ENCODE measurements at places on chromosomes 11 and 22.
A peak's percentile ranks its signal among the peaks of the same experiment; 100 is the strongest.

GRCh38 chr11:125680747-125681146 lies at the start of gene ACRV1:
ACRV1 (minus strand) TSS chr11:125680847; CDS start chr11:125680780, 67 bp downstream.
- no peak for DNase-seq

DNA sequence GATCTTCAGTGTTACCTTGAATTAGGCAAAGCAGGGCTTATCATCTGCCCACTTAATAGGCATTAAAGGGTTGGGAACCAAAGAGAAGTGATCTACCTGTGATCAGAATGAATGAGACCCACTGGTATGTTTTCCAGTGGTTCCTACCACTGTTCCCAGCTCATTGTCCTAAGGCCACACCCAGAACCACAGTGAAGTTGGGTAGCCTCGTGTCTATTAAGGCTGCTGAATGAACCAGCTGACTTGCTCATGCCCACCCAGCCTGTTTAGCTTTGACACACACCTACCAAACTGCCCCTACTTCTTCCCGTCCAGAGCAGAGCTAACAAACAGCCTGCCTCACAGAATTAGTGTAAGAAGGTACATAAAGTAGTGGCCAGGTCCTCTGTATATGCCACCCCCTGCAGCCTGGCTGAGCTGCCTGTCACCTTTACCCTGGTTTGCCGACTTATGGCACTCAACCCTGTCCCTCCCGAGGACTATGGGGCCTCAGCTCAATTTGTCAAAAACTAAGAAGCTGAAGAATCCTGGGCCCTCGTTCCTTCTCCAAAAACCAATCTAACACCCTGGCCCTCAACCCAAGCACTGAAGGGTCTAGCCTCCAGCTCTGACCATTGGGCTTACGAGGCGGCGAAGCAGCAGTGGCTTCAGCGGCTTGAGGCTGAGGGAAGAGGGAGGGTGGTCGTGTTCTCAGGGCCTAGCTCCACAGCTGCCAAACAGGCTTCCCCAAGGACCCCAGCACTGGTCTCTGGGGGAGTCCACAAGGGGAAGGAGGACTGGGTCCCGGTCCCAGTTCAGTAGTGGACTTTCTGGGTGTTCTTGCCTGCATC lies 9.8 kb downstream of the UCP2 start:
- DNase-seq, result no peak

- no peak for DNase-seq
Observed at GRCh38 chr11:124311269-124311668, 2.5 kb downstream of the OR8D1 start.

DNA sequence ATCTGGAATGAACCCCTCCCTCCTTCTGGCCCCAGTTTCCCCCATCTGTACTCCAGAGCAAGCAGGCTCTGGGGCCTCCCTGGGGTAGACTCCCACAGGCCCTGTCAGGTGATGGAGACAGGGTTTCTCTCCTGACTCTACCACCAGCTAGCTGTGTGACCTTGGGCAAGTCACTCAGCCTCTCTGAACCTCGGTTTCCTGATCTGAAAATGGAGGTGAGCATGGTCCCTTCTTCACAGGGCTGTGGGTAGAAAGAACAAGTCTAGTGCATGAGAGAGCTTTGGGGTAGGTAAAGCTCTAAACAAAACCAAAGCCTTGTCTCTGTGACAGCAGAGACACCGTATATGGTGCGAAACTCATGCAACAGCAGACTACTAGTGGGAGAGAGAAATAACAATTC lies 5.6 kb downstream of the CD5 start:
- DNase-seq, result no peak

- DNase-seq, result no peak
Observed at GRCh38 chr22:45889093-45889538, 87.8 kb downstream of the WNT7B start.

DNA sequence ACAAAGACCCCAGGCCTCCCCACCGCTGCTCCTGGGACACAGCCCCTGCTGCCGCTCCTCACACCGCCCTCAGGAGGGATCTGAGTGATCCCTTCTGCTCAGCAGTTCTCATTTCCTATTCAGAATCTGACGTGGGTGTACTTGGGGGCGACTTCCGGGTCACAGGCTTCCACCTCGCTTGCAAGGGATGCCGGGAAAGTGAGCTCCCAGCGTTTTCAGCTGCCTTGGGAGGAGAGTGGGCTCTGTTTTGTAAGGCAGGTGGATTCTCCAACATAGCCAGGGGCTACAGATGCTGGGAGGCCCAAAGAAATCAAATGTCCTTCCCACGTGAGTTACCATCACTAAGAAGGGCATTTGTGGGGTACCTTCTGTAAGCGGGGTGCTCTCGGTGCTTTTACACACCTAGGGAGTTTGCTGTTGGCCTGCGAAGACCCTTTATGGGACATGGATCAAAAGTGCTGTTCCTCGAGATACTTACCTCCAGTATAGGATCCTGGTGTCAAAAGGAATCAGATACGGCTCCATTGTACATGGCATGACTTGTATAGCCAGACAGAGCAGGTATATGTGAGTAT lies 9.7 kb upstream of the LRRC10B start:
- DNase-seq, result no peak

DNA sequence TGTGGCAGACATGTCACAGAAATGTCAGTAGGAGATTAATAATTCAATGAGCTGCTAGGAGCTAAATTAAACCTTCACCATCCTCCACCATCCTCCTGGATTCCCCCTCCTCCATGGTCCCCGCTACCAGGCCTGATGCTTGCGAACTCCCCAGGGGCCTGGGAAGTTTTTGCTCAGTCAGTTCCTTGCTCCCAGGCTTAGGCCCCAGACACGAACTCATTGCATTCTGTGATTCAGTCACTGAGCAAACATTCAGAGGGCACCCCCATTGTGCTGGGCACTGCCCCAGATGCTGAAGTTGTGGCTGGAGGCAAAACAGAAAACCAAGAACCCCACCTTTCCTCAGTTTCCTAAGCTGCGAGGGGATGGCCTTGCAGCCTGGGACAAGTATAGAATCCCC lies 14.3 kb downstream of the NPTXR start:
- DNase-seq, result no peak

GRCh38 chr22:49957826-49958365 lies 2.7 kb upstream of the PIM3 start:
- DNase-seq, result no peak

DNA sequence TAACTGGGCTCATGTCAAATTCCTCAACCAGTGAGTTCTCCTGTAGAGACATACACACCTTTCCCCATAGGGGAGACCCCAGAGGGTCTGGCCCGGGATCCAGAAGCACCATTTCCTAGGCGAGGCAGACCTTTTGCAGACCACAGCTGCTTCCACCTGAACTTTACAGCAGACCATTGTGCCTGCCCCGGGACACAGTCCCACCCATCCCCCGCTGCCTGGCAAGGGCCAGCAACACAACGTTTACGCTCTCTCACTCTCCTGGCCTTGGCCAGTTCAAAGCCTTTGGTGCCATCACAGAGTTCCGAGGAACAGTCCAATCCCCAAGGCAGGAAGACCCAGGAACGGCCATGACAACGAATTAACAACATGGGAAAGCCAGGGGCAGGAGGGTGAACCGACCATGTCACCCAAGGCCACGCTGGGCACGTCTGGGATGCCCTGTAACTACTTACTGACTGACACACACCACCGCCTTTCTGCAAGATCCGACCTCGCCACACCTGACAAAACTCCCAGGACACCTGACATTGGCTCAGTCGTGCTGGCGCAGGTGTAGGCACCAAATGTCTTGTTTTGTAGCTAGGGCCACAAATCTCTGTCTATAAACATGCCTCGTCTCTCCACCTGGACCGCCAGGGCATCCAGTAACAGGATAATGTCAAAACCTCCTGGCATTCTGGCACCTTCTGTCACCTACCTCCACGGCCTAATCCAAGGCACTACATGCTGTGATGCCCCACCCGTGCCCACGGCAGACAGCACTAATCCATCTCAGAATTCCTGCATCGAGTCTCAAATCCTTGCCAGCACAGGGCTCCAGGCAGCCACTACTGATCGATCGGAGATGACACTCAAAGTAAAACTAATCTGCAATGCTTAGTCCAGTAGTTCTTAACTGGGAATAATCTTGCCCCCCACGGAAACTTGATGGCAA lies 51.3 kb downstream of the MYH9 start:
- DNase-seq, result no peak

DNA sequence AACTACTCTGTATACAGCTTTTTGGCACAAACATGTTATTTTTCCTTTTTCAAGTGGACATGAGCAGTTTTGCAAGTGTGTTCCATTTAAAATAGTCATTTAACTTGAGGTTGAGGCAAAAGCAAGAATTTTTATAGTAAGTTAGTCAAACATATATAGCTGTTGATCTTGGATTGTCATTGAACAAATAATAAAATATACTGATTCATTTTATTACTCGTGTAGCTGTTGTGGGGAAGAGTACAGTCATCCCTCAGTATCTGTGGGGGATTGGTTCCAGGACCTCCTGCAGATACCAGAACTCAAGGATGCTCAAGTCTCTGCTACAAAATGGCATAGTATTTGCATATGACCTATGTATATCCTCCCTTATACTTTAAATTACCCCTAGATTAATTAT lies 45.3 kb downstream of the EXT2 start:
- no peak for DNase-seq

- DNase-seq, result no peak
Observed at GRCh38 chr11:68342459-68343158, 30.2 kb downstream of the LRP5 start.

DNA sequence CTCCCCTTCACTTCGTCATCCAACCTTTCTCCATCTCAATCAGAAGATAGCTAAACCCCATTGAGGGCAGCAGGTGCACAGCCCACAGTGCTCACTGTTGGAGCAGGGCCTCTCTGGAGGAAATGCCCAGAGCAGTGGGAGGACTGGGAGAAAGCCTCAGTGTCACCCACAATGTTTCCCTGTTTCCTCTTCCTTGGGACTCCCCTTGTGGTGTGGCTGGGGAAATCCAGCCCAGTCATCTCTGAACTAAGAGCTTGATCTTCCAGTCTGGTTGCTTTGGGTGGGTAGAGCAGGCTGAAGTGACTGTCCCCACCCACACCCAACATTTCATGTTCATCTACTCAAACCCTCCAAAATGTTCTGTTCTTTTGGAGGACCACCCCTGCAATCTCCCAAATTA lies 29.8 kb upstream of the EED start:
- no peak for DNase-seq

- no peak for DNase-seq
Observed at GRCh38 chr22:48780597-48781277, 1046.9 kb downstream of the BRD1 start.

GRCh38 chr11:78219493-78220217 lies 30.9 kb downstream of the USP35 start:
- no peak for DNase-seq

GRCh38 chr22:35634015-35634414 lies 14.2 kb upstream of the APOL6 start:
- DNase-seq, result no peak

GRCh38 chr22:23698673-23699235 lies 7.9 kb downstream of the RGL4 start:
- no peak for DNase-seq

DNA sequence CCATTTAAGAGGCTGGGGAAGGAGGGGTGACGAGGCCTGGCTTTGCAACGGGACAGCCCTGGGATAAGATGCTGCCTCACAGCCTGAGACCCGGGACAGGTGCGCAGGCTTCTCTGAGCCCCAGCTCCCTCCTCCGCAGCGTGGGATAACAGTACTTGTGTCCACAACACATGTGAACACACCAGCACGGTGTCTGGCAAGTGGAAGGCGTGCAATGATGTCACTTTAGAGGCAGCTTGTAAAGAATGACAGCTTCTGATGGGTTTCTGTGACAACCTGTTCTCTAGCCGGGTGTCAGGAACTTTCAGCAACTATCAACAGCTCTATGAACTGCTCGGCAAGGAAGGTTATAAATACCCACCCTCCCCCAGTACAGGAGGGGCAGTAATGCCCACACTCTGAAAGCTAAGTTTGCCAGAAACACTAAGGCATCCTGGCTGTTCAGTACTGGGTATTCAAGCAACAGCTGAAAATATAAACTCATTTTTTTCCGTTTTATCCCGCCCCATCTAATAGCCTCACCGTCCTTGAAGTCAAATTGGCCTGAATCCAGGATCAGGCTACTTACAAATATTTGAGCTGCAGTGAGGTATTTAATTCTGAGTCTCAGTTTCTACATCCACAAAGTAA lies 59.7 kb downstream of the MYH9 start:
- no peak for DNase-seq

GRCh38 chr11:1982873-1983600 lies 14.6 kb downstream of the H19 start:
- no peak for DNase-seq

DNA sequence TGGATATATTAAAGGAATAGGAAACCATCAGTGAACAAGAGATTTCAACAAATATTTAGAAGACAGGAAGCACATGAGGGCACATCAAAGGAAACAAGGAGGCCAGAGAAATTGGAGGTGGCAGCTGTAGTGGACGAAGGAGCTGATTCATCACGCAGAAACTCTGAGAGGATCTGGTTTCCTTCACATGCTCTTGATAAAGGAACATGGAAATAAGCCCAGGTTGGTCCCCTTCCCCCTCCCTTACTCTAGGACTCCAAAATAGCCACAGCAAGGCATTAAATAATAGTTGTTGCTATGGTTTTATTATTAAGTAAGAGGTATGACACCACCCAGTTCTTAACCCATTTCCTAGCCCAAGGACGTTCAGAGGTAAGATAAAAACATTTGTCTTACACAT lies 11.3 kb downstream of the IZUMO1R start:
- DNase-seq, result no peak

DNA sequence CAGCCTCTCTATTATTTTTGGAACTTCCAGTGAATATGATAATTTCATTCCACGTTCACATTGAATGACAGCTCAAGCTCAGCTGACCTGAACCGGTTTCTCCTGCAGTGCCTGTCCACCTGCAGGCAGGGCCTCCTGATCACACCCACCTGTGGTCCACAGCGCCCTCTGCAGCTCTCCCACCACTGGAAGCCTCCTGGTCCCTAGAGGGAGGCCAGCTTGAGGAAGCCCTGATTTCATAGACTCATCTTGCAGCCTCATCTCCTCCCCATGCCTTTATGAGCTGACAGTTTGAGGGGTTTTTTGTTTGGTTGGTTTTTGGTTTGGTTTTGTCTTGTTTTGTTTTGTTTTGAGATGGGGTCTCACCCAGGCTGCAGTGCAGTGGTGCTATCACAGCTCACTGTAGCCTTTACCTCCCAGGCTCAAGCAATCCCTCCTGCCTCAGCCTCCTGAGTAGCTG lies 29.9 kb upstream of the MALAT1 start:
- peak; percentile 76 for DNase-seq

- DNase-seq, result no peak
Observed at GRCh38 chr22:40588726-40589125, 47.8 kb downstream of the MRTFA start.

DNA sequence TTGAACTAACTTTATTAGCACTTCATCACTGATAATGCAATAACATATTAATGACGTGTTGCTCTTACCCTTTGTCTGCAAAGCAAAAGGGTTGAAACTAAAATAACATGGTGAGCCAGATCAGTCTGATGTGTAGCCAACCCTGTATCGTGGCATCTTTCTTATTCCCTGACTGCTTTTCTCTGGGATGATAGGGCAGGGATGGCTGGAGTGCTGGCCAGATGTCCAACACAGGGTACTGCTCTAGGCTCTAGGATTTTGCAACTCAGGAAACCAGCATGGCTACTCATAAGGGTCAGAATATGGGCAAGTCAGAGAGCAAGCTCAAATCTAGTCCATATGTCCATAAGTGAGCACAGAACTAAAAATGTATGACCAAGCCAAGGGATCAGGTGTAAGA lies 129.1 kb downstream of the SLC17A6 start:
- DNase-seq, result no peak

- no peak for DNase-seq
Observed at GRCh38 chr11:41119484-41119883, 340.0 kb downstream of the LRRC4C start.

Data from NCI-H1436 (cell line).